ENCODE measurements at places on chromosomes 11 and 22.

GRCh38 chr11:113417428-113417827 lies 29.8 kb downstream of the ANKK1 start:
- DNase-seq = no peak

GRCh38 chr22:32901925-32902324 lies 100.4 kb downstream of the TIMP3 start:
- no peak for DNase-seq

- no peak for DNase-seq
These were observed 14.5 kb downstream of the CCDC157 start for GRCh38 chr22:30371321-30371720.

DNA sequence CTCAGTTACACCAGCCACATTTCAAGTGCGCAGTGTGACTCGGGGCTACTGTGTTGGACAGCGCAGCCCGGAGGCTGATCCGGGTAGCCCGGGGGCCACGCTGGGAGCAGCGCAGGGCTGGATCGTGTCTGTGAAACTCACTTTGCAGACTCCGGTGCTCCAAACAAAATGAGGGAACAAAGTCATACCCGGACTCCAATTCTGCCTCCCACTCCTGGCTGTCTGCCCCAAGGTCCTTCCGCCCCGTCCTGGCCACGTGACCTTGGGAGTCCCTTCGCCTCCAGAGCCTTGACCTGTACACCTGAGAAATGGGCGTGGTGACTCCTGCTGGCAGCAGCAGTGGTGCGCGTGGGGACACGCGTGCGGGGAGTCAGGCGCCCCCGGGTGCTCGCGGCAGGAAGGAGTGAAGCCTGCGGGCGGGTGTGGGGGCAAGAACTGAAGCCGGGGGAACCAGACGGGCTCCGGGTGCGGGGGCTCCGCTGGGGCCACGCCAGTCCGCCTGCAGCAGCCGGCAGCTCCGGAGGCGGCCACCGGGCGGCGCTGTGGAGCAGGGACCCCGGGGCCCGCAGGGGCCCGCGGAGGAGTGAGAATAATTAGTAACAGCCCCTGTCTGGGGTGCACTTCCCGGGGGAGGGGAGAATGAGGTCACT lies 42.4 kb downstream of the KCNJ4 start:
- no peak for DNase-seq

GRCh38 chr11:363948-364761 lies 5.1 kb upstream of the B4GALNT4 start:
- DNase-seq = peak; percentile 28

DNA sequence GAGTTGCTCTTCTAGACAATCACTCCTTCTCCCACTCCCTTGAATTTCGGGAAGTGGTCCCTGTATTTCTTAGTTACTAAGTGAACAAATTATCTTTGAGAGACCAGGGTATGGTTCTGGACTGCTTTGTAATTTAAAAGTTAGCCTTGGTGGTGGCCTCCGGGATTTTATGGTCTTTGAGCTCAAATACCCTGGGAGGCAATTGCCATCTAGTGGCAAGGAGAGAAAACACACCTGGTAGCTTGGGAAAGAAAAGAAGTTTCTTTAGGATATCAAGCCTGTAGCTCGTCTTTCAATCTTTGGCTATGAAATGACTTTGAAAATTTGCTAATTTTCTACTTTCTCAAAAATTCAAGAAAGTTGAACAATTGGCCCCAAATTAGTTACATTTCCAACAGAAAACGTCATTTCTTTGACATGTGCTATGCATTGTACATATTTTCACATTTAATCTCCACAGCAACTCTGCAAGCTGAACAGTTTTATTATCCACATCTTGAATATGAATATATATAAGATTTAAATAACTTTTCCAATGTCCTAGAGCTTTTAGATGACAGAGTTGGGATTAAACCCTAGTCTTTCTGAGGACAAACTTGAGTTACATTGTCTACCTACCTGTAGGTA lies 39.1 kb downstream of the MMP27 start:
- DNase-seq = peak; percentile 55

DNA sequence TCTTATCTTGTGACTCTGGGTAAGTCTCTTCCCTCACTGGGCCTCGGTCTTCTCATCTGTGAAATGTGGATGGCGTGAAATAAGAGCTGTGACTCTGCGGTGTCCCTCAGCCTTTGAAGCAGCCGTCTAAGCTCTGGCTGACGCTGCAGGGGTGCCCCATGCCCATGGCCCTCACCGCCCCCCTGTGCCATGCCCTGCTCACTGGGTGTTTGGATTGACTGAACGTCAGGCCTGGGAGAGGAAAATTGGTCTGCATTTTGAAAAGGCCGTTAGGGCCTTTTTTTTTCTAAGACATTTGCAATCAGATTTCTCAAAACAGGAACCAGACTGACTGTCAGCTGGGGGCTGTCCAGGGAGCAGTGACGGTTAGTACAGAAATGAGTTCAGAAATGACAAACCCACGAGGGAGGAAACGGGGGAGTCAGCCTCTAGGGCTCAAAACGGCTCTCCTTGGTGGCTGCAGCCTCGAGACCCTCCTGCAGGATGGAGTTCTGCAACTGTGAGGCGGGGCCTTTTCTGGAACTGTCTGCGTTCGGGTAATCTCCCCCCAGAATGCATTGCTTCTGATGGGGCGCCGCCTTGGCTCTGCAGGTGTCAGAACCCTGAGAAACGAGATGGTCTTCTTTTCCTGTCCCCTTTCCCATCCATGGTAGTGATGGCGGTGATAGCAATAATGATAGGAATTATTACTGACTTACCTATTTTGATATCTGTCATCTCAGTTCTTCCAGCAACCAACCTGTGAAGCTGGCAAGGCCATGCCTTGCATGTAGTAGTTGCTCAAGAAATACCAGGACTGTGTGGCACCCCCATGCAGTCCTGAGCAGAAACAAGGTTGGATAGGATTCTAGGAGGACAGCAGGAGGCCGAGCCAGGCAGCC lies 2.0 kb downstream of the GRK2 start:
- no peak for DNase-seq

Data from AG10803 (cell line).